Right kidney (tissue), 9 donors: ENCODE measurements at places on chromosomes 11 and 22.

DNA sequence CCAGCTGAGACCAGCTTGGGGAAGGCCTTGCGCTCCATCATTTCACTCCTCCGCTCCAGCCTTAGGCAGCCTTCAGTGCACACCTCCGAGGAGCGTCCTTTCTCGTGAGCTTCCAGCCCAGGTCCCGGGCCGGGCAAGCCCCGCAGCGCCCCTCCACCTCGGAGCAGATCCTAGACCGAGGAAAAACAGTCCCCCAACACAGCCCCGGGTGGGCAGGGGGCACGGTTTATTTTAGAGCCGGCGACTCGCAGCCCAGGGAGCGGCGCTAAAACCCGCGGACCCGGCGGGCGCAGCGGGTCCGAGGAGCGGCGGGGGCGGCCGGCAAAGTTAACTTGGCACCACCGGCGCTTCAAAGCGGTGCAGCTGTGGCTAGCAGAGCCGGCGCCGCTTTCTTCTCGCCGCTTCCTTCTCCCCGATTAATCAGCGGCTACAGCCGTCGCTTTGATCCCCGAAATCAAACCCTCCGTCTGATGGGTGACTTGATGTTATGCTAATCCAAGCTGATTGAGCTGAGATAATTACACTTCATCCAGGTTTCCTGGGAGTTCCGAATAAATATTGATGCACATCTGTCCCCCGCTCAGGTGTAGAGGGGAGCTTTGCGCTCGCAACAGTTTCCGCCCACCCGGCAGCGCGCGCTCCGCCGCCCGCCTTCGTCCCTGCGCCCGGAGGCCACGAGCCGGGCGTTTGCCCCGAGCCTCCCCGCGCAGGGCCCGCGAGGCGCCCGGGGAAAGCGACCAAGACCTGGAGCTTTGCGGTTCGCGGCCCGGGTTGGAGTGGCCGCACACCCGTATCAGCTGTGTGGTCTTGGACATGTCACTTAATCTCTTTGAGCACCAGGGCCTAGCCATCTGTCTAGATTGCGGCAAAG, 192.7 kb downstream of the BUD13 start:
- DNase-seq = peak; percentile 66

- DNase-seq = no peak
Measured at GRCh38 chr11:8652140-8652539, 30.3 kb downstream of the TRIM66 start.

GRCh38 chr11:20002312-20003216, 157.7 kb downstream of the DBX1 start:
- no peak for DNase-seq

GRCh38 chr11:113894421-113894996, 10.1 kb upstream of the HTR3B start:
- no peak for DNase-seq

DNA sequence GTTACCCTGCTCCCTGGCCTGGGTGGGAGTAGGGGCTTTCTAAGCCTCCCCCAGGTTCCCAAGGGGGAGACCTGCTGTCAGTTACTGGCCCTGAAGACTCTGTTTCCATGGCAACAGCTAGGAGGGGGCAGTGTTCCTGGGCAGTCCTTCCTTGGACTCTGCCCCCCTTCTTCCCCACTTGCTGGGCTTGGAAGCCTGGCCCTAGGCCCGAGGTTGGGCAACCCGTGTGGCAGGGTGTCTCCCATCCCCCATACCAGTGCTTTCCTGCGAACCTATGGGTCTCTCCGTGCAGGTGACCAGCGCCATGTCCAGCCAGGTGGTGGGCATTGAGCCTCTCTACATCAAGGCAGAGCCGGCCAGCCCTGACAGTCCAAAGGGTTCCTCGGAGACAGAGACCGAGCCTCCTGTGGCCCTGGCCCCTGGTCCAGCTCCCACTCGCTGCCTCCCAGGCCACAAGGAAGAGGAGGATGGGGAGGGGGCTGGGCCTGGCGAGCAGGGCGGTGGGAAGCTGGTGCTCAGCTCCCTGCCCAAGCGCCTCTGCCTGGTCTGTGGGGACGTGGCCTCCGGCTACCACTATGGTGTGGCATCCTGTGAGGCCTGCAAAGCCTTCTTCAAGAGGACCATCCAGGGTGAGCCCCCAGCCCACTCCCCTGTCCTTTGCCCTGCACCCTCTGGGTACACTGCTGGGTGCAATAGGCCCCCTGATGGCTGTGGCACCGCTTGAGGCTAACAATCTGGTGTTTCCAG, 1.7 kb downstream of the ESRRA start:
- peak; percentile 47 for DNase-seq

- DNase-seq = peak; percentile 54
Measured at GRCh38 chr22:41517172-41518047, 26.9 kb downstream of the POLR3H start.

DNA sequence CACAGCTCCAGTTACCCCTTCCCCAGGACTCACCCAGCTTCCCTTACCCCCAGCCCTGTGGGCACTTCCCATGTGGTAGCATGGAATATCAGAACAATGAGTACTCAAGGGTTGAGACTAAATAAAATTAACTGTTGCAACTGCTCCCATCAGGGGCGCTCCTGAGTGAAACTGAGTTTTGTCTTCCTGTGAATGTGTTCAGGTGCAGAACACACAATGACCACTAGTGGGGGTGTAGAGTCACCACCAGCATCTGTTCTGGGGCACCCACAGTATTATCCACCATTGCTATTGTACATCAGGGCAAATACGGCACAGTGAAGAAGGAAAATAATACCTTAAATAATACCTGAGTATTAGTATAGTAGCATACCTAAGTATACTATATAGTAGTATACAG, 689.7 kb downstream of the TBC1D22A start:
- no peak for DNase-seq

- DNase-seq = no peak
Measured at GRCh38 chr11:64095273-64095817, 59.6 kb downstream of the FLRT1 start.
